ENCODE measurements at places on chromosomes 16 and 17. TPM values are rescaled to one million over a fixed set of nuclear protein-coding genes. Genes with fewer than 3 reads are reported as not detected.

- DNase-seq = no peak
Measured at GRCh38 chr17:73851091-73851490, 206.8 kb upstream of the SDK2 start.

Gene CBFA2T3
- not detected for total RNA-seq

Gene ATXN7L3
- total RNA-seq = 125 TPM

Gene DBNDD1
- 0.18 TPM for total RNA-seq
